ENCODE measurements at places on chromosomes 1 and 21.

DNA sequence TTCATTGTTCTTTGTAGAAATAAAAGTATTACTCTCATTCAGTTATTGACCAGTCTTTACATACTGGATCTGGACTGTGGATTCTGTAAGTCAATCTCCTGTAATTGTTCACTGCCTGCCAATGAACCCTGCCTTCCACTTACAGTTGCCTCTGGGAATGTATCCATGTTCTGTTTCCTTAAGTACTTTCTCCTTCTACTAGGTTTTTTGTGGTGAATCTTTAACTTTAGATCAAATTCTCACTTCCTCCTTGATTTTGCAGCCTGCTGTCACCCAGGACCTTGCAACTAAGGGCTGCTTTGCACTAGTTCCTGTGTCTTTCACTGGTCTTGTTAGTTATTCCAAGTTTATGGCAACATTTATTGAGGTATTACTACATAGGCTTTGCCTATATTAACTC lies 28.2 kb upstream of the ANKRD13C start:
- no peak for DNase-seq

DNA sequence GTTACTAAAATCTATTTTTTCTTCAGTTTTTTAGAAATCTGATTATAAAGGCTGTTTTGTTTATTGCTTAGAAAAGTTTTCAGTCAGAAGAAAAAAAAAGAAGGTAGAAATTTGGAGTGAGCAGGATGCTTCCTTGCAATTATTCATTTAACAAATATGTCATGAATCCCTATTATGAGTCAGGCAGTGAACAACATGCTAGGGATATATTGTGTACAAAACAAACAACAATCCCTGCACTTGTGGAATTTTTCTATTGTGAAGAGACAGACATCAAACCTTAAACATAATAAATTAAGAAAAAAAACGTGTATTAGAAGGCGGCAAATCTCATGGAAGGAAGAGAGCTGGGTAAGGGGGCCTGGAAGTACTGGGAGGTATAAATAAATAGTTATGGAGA lies 664.1 kb upstream of the CAMK1G start:
- DNase-seq = no peak

GRCh38 chr1:88133991-88134390 lies 550.1 kb upstream of the PKN2 start:
- DNase-seq = no peak

DNA sequence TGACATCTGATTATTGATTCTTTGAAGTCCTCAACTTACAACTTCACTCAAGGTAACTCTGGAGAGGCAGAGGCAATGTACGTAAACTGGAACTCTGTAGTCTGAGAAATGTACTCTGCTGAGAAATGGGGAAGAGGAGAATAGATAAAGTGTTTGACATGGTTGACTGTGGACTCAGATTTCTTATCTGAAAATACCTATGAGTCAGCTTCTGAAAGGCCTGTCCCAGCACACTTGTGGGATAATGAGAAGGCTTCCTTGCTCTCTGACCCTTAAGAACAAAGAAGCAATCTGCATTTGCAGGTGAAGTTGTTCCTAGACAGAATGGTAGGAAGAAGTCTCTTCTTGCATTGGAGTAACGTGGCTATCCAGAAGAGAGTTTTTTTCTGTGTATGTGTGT lies 1573.5 kb downstream of the BRINP3 start:
- no peak for DNase-seq

DNA sequence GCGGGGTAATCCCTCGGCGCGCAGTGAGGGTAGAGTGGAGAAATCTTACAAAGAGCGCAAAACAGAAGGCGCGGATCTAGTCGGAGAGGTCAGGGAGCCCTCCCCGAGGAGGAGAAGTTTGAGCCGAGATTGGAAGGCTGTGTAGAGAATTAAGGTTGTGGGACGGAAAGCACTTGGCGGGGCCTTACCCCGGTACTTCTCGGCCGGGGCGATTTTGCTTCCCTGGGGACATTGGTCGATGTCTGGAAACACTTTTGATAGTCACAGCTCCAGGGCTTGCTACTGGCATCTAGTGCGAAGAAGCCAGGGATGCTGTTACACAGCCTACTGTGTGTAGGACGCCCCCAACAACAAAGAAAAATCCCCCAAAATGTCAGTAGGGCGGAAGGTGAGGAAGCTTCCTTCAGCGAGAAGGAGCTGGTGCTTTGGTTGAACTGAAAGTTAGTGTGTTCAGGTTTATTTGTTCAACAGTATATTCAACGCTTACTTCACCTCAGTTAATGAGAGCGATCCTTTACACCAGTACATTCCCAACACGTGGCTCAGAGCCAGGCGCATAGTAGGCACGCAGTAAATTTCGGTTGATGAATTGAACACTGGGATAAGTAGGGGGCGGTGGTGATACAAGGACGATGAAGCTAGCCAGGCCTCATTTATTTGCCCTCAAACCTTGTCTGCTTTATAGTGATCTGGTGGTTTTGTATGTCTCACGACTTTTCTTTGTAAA lies 807 bp downstream of the CEP85 start:
- no peak for DNase-seq

DNA sequence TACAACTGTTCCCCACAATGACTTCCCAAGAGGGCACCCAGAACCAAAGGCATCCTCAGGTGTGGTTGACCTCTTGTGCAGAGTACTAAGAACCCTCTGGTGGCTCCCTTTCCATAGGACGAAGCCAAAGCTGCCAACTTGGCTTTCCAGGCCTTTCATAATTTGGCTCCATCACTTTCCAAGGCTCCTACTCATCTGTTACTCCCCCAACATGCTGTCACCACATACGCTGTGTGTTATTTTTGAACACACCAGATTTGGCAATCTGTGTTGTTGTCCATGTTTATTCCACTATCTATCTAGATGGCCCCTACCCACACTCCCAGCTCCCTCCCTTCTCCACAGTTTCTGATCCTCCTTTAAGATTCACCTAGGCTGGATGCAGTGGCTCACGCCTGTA lies 10.2 kb upstream of the NKAIN1 start:
- DNase-seq = no peak
